ENCODE measurements at places on chromosomes 3 and 15. TPM values are rescaled to one million over a fixed set of nuclear protein-coding genes. Genes with fewer than 3 reads are reported as not detected.

- no peaks in the 10 kb centered on the region for H3K27me3 ChIP-seq
- peaks cover 8% of the 10 kb centered on the region for H3K36me3 ChIP-seq
- peaks cover 20% of the 10 kb centered on the region for H3K4me1 ChIP-seq
Measured at GRCh38 chr3:49906073-49906743, 2.5 kb upstream of the MST1R start.

DNA sequence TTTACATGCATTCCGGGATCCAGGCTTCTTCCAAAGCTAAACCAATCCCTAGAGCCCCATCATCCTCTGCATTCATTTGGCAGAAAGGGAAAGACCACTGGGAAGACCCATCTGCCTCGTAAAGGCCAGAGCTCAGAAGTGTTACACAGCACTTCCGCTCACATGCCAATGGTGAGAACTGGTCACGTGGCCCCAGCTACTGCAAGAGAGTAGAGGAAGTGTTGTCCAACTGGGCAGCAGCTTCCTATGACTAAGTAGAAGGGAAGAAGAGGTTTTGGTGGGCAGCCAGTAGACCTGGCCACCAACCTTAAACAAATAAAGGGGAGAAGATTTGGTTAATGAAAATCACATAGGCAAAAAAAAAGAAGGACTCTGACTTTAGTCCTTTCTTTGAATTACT lies 74.4 kb upstream of the PPP2R3A start:
- no peaks in the 10 kb centered on the region for H3K27me3 ChIP-seq
- H3K27ac ChIP-seq = no peak overlapping the region
- no peaks in the 10 kb centered on the region for H3K4me1 ChIP-seq
- no peaks in the 10 kb centered on the region for H3K36me3 ChIP-seq
- no peak for DNase-seq
- H3K4me3 ChIP-seq = no peak overlapping the region

DNA sequence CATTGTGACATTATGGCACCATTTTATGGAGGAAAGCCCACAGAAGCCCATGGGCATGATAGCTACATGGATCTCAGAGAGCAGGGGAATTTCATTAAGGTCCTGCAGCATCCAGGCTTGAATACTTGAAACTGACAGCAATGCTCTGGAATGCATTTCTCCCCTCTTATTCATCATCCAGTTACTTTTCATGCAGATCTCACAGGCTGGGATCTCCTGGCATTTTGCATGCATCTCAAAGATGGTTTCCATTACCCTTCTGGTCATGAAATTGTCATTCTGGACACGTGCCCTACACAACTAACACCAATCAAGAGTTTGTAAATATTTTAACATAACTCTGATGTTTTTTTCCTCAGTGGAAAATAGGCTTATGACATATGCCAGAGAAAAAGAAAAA lies 32.4 kb downstream of the VGLL3 start:
- DNase-seq = no peak
- H3K27ac ChIP-seq = no peak overlapping the region
- H3K36me3 ChIP-seq = no peaks in the 10 kb centered on the region
- no peaks in the 10 kb centered on the region for H3K27me3 ChIP-seq
- H3K4me3 ChIP-seq = no peak overlapping the region
- H3K4me1 ChIP-seq = no peaks in the 10 kb centered on the region

TM4SF1 gene
- not detected for total RNA-seq

FETUB gene
- total RNA-seq = not detected

TEX9 gene
- 0.85 TPM for total RNA-seq
